ELR (cell line): ENCODE measurements at places on chromosomes 1 and 21.

DNA sequence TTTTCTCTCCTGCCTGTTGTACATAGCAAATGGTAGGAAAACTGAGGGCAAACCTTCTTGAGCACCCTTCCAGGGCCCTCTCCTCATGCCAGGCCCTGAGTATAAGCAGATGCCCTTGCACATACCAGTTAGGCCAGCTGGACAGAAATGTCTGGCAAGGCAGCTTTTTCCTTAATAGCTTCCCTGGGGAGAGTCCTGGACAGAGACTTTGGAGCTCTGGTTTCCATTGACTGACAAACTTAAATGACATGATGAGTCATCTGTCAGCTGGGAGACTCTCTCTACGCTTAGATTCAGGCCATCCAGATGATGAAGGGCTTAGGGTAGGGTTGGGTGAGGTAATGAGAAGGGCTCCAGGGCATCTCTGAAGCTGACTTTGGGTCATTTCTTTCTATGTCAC lies 317.5 kb downstream of the ASTN1 start:
- no peak for DNase-seq

GRCh38 chr1:14765773-14766172 lies 167.3 kb downstream of the KAZN start:
- DNase-seq = no peak

DNA sequence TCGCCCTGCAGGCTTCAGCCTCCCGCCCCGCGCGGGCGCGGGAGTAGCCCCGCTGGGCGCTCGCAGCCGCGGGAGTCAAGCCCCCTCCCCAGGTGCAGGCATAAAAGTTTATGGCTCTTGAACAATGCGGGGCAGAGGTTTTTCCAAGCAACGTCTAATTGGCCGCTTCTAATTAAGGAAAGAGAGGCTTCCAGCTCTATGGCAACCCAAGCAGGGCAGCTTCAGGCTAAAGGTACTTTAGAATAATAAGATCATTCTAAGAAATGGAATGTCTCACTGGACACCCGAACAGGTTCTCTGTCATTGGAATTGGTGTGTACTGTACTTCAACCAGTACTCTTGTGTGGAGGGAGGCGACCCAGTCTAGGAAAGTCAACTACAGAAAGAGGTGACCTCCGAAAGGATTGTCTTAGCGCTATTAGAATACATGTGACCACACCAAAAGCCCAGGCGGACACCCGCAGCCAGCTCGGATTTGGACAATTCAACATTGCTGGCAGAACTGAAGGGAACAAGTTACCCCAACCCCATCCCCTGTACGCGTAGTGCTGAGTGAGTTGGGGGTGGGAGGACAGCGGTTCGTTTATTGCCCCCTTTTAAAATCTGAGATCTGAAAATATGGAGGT lies 12.5 kb downstream of the NR5A2 start:
- no peak for DNase-seq

DNA sequence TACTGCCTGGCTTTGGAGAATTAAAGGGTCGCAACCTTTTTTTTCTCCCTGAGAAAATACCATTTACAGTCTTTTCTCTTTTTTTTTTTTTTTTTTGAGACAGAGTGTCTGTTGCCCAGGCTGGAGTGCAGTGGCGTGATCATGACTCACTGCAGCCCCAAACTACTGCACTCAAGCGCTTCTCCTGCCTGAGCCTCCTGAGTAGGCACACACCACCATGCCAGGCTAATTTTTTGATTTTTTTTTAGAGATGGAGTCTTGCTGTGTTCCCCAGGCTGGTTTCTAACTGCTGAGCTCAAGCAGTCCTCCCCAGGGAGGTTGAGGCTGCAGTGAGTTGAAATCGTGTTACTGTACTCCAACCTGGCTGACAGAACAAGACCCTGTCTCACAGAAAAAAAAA lies 24.6 kb downstream of the UBE4B start:
- peak; percentile 67 for DNase-seq

GRCh38 chr1:196669693-196670092 lies 17.9 kb downstream of the CFH start:
- no peak for DNase-seq

DNA sequence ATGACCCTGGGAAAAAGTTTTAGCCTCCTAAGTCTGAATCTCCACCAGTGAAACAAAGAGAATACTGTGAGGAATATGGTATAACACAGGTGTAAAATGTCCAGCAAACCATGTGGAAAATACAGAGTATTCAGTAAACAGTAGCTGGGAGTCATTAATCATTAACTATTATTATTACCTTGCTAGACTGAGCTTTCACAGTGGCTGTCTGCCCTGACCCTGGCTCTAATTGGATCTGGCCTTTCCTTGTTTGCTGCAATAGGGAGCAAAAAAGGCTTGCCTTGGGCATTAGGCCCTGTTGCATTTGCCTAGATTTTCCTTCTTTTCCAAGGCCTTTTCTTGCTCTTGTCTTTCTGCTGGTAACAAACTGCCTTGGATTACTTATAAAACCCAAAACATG lies 179.1 kb upstream of the BEND5 start:
- no peak for DNase-seq

DNA sequence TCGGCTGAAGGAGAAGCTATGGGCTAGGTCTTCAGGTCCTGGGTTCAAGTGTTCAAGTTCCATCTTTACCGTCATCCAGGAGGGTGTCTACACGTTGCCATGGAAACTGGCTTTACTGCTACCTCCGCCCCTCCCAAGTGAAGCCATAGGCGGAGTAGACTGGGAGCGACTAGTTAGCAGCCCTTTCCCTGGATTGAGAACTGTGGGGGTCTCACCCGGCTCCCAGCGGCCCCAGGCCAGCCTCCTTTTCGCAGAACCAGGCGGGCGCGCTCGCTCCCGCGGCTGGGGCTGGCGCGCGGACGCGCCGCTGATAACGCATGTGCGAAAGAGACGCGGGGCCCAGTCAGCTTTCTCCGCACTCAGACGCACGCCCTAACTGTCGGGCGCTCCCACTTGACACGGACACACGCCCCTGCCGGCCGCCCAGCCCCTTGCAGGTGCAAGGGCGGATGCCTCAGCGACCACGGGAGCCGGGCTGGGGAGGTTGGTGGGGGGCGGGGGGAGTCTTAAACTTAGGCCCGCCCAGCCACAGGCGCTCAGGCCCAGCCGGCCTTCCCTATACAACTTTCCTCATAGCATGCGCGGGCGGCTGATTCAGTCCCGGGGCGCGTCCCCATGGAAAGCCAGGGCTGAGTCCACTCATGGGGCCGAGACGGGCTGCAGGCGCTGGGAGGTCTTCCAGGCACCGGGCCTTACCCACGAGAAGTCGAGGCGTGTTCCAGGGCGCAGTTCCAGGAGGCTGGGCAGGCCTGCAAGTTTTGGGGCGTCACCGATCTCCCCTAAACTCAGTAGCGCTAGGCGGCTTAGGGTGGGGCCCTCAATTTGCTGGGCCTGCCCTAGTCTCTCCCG lies 7.4 kb downstream of the EFNA4 start:
- DNase-seq = peak; percentile 89

GRCh38 chr1:112997781-112998180 lies 41.8 kb upstream of the SLC16A1 start:
- no peak for DNase-seq

DNA sequence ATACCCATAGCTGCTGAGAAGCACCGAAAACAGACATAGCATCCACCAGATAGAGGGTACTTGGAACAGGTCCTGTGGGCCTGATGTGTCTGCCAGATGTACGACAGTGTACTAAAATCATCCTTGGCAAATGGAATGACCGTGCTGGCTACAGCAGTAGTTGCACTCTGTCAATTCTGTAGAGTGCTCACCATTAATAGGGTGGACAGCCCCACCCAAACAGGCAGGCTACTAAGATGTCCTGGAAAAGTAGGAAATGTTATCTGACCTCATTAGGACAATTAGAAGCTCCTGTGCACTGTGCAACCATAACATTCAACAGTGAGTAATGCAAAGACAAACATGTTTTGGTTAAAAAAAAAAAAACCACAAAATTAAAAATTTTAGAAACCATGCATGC lies 106.2 kb downstream of the PTPN14 start:
- DNase-seq = peak; percentile 50

- DNase-seq = no peak
Observed at GRCh38 chr1:204650911-204651570, 34.5 kb downstream of the LRRN2 start.

GRCh38 chr1:2215329-2215728 lies 12.8 kb upstream of the SKI start:
- DNase-seq = no peak

- no peak for DNase-seq
Observed at GRCh38 chr21:46027851-46028493, 46.4 kb downstream of the COL6A1 start.

GRCh38 chr1:65572701-65573421 lies 152.4 kb downstream of the LEPR start:
- DNase-seq = no peak

- DNase-seq = no peak
Observed at GRCh38 chr1:235407419-235407818, 40.2 kb downstream of the TBCE start.

DNA sequence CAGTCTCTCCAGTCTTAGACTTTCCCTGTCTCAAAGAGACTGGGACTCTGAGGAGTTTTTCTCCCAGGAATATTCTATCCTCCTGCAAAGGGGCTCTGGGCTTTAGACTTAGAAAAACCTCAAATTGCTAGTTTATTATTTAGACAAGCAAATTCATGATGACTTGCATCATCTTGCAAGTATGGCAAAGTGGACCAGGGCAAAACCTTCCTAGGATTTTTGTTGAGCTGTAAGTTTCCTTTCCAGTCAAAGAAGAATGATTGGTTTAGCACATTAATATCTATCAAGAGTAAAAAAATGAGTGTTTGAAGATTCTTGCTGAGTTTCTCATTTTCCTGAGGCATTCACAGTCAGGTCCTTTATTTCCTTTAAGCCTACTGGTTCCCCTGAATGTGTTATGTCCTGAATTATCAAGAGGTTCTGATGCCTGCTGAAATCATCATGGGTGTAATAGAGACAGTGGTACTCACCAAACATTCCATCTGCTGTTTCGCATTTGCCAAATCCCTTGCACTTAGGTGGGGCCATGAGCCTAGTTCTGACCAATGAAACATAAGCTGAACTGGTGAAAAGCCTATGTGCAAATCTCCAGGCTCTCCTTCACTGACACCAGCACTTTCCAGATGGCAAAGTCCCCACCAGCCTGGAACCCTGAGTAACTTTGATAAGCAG lies 25.2 kb upstream of the SPAG17 start:
- DNase-seq = no peak

DNA sequence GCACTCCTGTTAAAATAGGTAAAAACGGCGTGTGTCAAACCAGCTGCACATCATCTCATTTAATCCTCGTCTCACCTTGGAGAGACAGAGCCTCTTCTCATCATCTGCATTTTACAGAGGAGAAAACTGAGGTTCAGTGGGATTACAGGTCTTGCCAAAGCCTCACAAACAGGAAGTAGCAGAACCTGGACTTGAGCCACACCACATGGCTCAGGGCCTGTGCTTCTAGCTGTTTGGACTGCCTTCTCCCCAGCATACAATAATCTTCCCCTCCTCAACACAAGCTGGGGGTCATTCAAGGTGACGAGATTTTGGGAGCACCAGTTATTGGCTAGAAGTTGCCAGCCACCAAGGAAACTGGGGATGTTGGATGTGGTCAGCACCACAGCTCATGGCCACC lies 167.9 kb upstream of the ZC3H12A start:
- DNase-seq = no peak

GRCh38 chr1:109370712-109371340 lies 26.9 kb downstream of the SORT1 start:
- peak; percentile 87 for DNase-seq

DNA sequence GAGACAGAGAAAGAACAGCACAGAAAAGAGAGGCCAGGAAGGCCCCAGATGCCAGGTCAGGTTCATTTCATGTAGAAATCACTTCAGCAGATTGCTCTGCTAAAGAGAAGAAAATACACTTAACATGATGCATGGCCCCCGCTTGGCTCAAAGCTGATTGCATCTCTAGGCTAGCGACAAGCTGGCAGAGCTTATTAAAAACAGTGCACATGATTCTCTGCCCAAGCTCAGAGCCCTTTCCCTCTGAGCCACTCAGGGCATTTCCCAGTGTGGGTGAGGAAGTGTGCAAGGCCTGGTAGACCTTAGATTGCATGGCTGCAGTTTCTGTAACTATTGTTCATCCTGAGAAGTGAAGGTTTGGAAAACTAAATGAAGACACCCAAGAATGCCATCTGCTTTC lies 3.3 kb upstream of the CAPN9 start:
- DNase-seq = no peak

GRCh38 chr1:211705467-211706091 lies 30.2 kb upstream of the NEK2 start:
- peak; percentile 10 for DNase-seq

- no peak for DNase-seq
Observed at GRCh38 chr21:28640326-28640725, 352.4 kb downstream of the LTN1 start.

- no peak for DNase-seq
Observed at GRCh38 chr1:85822696-85823095, 114.5 kb upstream of the ZNHIT6 start.

DNA sequence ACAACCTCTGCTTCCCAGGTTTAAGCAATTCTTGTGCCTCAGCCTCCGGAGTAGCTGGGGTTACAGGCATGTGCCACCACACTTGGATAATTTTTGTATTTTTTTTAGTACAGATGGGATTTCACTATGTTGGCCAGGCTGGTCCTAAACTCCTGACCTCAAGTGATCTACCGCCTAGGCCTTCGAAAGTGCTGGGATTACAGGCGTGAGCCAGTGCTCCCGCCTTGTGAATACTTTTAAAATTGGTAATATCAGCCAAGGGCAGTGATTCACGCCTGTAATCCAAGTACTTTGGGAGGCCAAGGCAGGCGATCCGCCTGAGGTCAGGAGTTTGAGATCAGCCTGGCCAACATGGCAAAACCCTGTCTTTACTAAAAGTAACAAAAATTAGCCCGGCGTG lies 33.7 kb downstream of the ZYG11B start:
- DNase-seq = no peak

DNA sequence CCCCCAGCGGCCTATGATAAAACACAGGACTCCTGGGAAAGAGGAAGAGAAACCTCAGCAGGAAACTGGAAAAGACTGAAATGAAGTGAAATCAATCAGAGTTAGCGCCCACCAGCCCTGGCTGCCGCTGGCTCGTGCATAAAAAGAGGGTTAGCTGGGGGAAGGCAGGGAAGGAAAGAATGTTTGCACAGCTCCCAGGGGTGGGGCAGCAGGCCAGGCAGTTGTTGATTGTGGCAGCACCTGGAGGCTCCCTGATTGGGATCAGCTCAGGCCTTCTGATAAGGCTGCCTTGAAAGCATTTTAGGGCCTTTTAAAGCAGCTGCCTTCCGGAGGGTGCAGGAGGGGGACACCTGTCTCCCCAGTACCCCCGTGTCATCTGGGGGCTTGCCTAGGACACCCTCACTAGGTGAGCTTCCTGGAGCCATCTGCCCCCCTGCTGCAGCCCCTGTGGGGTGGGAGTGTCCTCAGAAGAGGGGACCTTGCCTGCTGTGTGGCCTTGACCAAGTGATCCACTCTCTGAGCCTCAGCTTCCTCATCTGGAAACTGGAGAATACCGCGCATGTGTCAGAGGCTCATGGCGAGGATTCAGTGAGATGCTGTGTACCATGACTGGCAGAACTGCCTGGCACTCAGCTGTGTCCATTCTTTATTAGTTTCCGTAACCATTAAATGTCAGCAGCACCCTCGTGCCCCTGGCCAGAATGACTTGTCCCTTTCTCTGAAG lies 6.6 kb downstream of the EPHB2 start:
- DNase-seq = no peak

GRCh38 chr1:33007190-33008050 lies 29.3 kb downstream of the AK2 start:
- peak; percentile 90 for DNase-seq

GRCh38 chr1:40740039-40740996 lies 43.3 kb upstream of the KCNQ4 start:
- no peak for DNase-seq
